ENCODE measurements at places on chromosomes 5 and 9.

DNA sequence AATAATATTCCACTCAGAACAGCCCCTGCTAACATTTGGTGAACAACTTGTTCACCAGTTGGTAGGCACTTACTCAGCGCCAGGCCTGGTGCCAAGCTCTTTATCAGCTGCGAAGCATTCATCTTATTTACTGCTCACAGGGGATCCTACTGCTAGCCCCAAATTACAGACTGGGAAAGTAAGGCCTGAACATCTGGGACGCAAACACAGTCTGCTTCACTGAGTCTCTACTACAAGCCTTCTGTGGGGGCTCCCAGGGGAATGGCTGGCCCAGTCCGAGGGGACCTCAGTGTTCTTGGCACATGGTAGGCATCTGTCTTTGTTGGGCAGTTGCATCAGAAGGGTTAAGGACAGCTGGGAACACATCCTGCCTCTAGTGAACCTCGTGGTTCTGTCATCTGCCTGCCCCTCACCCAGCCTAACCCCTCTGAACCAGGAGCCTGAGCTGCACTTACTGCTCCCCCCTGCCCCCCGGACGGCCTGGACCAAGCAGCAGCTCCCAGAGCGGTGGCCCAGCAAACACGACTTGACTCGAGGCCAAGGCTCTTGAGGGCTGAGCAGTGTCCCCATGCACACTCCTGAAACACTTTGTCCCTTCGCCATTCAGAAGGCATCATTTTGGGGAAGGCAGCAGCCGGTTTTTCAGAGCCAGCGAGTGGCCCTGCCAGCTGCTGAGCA lies at the start of gene PHYHD1:
Gene PHYHD1 (plus strand): TSS at position 602 of the 678 bp plus-strand sequence. CDS start 1,342 bp downstream, outside the sequence.
- DNase-seq, result no peak

GRCh38 chr5:95778713-95779436 lies 43.7 kb downstream of the GLRX start:
- DNase-seq, result no peak

DNA sequence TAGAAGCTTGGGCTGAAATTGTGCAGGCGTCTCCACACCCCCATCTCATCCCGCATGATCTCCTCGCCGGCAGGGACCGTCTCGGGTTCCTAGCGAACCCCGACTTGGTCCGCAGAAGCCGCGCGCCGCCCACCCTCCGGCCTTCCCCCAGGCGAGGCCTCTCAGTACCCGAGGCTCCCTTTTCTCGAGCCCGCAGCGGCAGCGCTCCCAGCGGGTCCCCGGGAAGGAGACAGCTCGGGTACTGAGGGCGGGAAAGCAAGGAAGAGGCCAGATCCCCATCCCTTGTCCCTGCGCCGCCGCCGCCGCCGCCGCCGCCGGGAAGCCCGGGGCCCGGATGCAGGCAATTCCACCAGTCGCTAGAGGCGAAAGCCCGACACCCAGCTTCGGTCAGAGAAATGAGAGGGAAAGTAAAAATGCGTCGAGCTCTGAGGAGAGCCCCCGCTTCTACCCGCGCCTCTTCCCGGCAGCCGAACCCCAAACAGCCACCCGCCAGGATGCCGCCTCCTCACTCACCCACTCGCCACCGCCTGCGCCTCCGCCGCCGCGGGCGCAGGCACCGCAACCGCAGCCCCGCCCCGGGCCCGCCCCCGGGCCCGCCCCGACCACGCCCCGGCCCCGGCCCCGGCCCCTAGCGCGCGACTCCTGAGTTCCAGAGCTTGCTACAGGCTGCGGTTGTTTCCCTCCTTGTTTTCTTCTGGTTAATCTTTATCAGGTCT lies at the start of gene C9orf72:
Gene C9orf72 (minus strand): TSS at position 564 of the 716 bp plus-strand sequence. CDS start 6,361 bp downstream, outside the sequence.
- peak; percentile 85 for DNase-seq

DNA sequence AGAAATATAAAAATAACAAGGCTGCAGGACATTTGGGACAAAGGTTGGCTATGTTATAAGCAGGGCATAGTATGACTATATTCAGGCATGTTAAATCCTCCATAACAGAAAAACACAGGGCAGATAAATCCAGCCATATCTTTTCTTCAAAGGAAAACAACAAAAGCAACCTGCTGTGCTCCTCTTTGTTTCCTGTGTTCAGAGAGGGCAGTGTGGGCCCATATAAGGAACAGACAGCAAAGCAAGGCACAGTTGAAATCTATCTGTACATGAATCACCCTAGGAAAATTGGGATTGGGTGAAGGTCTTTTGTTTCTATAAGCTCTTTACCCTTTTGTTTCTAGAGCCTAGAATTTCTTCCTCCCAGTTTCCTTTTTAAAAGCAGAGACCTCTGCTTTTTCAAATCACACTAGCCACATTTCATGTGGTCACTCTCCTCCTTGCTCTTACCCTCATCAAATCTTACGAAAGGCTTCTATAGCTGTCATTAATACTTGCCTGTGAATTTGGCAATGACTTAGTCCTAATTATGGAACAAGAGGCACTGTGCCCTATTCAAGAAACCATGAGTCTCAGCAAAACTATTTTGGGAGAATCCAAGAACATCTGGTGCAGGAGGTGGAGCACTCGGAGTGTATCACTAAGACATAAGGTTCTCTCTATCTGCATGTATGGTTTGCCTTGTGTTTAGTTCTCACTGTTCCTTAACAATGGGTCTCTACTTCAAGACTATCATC lies 1.8 kb downstream of the GZMA start:
- DNase-seq, result no peak

DNA sequence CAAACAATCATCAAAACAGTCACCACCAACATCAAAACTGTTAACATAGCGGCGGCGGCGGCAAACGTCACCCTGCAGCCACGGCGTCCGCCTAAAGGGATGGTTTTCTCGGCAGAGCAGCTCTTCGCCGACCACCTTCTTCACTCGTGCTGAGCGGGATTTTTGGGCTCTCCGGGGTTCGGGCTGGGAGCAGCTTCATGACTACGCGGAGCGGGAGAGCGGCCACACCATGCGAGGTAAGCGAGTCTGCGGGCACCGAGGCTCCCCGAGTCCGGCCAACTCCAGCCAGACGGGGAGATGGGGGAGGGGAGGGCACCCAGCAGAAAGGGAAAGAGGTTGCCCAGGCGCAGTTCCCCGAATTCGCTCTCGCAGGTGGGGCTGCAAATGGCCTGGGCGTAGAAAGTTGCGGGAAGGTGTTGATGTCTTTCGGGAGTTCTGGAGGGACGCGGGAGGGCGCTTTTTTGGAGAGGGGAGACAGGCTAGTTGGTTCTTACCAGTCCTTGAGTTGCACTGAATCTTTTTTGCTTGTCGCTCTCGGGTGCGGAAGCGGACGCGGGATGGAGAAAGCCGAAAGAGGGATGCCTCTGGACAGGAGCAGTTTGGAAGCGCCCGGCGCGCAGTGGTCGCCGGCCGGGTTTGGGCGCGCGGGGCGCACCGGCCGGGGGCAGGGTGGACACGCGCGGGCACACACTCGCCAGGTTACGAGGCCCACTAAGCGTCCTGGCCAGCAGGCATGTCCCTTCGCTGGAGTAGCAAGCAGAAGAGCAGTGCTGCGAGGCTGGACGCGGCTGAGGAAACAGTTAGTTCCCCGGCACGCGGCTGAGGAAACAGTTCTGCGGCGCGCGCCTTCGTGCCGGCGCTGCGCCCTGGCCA lies 849 bp downstream of the RORB start:
- no peak for DNase-seq

- no peak for DNase-seq
These were observed 5.6 kb downstream of the FER start for GRCh38 chr5:108753331-108753730.

- DNase-seq, result no peak
These were observed 3.0 kb upstream of the TUSC1 start for GRCh38 chr9:25681266-25681665.

GRCh38 chr5:153952893-153953292 lies 85.8 kb downstream of the FAM114A2 start:
- DNase-seq, result no peak

DNA sequence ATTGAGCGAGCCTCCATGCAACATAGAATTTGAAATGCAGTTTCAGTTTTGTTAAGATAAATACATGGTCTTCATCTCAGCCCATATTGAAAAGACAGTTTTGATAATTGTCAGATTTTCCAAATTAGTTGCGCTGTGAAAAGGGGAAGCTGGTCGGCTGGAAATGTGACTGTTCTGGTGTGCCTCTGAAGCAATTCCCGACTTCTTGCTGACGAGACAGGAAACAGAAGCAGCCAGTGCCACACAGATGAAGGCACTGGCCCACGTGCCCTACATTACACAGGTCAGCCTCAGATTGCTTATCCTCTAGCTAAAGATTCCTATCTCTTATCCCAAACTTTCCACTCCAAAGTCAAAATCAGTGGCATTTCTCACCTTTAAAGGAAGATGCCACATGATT lies 214.1 kb upstream of the TLE4 start:
- no peak for DNase-seq

DNA sequence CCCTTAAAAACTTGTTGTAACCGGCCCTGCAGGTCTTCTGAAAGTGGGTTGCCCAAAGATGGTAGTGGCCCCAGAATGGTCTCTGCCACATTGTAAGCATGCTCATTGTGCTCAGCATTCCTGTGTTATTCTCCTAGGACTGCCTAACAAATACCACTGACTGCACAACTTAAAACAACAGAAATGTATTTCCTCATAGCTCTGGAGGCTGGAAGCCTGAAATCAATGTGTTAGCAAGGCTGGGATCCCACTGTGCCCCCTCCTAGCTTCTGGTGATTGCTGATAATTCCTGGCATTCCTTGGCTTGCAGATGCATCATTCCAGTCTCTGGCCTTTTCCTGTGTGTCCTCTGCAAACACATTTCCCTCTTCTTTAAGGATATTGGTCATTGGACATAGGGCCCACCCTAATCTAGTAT lies 3.4 kb upstream of the GCNT4 start:
- DNase-seq, result no peak

DNA sequence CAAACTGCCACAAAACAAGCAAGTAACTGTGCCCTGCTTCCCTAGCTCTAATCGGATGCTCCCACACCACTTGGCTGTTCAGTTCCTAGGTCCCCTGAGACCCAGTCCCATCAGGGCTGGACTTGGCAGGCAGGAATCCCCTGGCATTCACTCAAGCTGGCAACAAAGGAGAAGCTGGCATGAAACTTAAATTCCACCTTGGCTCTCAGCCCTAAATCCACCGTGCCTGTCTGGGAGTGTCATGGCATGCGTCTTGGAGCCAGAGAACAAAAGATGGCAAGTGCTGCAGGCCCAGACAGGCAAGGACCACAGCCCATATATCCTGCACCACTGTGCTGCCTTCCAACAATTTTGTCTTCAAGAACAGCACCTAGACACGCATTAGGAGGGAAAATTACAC lies 38.2 kb downstream of the ETF1 start:
- no peak for DNase-seq

DNA sequence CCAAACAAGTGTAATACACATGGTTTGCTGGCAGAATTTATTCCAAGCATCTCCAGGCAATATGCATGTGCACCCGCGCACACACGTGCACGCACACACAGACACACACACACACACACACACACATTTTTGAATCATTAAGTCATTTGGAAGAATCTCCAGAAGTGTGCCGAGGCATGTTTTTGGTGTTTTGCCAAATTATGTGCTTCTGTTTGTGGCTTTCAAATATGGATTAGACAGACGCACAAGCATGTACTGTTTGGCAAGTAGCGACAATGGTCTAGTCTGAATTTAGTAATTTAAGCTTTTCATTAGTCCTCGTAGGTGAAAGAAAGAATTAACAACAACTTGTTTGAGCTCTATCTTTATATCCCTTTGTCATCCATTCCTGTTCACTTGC lies 36.7 kb downstream of the NFIB start:
- no peak for DNase-seq

DNA sequence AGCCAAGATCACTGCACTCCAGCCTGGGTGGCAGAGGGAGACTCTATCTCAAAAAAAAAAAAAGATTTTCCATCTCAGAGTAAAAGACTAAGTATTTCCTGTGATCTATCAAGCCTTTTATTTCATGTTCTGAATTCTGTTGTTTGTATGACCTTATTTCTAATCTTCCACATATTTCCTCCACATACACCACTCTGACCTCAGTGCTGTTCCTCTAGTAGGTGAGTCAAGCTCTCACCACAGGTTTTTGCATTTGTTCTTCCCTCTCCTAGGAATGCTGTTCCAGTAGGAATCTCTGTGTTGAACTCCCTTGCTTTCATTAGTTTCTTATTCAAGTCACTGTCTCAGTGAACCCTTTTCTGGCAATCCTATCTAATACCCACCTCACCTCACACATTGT lies 68.1 kb downstream of the INVS start:
- DNase-seq, result no peak

DNA sequence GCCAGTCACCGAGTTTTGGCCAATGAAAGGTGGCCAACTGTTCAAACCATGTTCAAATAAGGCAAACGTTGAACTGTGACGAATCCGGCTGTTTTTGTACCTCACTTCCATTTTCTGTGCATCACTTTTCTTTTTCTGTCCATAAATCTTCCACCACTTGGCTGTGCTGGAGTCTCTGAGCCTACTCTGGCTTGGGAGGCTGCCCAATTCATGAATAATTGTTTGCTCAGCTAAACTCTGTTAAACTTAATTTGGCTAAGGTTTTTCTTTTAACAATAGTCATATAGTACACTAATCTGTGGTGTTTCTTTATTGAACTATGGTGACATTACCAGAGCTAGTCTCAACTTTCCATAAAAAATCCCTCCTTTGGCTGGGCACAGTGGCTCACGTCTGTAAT lies 11.3 kb downstream of the NIM1K start:
- no peak for DNase-seq

DNA sequence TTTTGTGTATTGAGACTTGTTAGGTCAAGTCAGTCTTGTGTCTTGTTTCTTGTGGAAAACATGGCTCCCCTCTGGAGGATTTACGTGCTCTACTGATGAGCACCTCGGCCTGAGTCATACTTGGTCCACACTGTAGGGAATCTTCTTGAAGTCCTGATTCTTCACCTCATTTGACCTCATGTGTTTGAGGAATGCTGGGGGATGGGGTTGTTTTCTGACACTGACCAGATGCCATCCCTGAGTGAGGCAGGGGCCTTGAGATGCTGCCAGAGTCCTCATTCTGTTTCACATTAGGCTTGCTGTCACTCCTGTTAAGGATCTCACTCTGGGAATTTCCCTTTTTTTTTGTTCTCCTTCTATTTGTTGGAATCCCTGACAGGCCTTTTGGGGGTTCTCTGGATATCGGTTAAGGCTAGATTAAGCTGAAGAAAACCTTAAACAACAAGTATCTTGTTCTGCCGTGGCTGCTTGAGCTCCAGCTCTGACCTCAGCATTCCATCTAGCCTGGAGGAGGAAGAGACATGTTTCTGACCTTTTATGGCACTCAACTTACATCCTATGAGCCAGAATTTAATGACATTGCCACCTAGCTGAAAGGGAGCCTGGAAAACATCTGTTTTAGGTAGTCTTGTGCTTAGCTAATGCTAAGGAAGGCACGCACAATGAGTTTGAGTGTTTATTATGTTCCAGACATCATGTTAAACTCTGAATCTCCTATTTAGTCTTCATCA lies 20.6 kb downstream of the TCOF1 start:
- no peak for DNase-seq

- no peak for DNase-seq
These were observed 53.2 kb downstream of the NSG2 start for GRCh38 chr5:174098694-174099093.

- no peak for DNase-seq
These were observed 12.8 kb upstream of the CAMK4 start for GRCh38 chr5:111211341-111211740.
